Activated T-helper 9 cell treated with anti-CD3 and anti-CD28 coated beads, Interleukin-2, amount 50 U/mL, for 16 hours (primary cell): ENCODE measurements at places on chromosomes 4 and X.

DNA sequence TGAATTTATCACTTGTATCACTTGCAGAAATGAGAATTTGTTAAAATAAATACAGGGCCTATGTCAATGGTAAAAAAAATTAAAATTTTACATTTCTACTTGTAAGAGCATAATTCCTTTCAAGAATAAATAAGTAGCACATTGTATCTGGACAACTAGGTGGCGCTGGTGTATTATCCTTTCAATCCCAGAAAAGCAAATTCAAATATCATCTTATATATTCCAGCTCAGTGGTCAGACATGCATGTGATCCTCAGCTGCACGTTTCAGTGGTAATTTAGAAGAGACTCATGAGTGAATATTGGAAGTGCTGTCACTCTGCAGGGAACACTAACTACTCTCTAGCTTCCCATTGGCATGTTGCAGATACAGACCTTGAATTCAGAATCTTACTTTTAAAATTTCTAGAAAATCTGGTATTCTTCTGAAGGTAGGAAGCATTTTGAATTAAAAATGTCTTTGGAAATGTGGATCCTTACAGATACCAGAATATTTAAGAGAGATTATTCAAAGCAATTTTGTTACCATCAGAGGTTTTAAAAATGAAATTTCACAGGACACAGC is 1414.7 kb upstream of the TENM3 start:
- DNase-seq, result no peak

GRCh38 chr4:122826079-122826527 is 528 bp upstream of the FGF2 start:
- no peak for DNase-seq

- DNase-seq, result no peak
These were observed 2064.1 kb upstream of the TENM3 start for GRCh38 chr4:180179146-180179545.

- no peak for DNase-seq
These were observed 43.3 kb upstream of the STX18 start for GRCh38 chr4:4585012-4585670.

DNA sequence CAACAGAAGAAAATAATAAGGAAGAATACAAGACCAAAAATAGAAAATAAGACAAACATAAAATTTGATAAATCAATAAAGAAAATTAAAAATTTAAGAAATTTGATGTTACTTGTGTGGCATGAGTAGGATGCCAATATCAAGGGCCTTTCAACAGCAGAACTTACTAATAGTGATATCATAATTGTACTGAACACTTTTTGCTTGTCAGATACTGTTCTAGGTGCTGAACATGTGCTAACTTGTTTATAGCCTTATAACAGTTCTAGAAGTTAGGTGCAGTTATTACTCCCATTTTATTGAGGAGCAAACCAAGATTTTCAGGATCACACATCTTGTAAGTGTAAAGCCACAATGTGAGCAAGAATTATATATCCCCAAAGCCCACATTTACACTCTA is 546.0 kb upstream of the EPHA5 start:
- DNase-seq, result no peak

DNA sequence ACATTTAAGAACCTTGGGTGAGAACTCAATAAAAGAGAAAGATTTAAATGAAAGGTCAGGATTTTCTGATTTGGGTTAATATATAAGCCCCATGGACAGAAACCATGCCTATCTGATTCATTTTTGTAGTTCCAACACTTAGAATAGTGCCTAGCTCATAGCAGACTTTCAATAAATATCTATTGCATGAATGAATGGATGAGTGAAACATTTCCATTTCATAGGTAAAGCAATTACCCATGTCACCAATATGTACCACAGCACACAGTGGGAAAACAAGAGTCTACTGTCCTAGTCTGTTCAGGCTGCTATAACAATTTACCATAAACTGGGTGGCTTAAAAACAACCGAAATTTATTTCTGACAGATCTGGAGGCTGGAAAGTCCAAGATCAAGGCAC is 63.9 kb upstream of the PTPN13 start:
- no peak for DNase-seq

DNA sequence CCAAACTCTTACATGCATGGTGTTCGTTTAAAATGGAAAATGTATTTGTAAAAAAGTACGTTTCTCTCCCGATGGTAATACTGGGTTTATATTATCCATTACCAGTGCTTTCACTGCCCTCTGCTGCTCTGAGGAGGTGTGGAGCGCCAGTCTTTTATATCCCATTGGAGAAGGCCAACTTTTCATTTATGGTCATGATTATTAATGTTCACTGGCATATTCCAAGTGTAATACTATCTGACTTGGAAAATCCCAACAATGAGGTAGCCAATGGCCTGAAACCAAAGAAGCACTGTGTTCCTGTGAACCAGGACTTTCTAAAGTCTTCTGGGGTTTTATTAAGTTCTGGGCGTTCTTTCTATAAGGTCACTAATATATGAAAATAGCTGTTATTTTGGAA is 80.7 kb downstream of the SYNPO2 start:
- no peak for DNase-seq

GRCh38 chr4:87051121-87051713 is 116.4 kb downstream of the AFF1 start:
- DNase-seq, result no peak

GRCh38 chrX:120468479-120468824 is 644 bp downstream of the LAMP2 start:
- no peak for DNase-seq

DNA sequence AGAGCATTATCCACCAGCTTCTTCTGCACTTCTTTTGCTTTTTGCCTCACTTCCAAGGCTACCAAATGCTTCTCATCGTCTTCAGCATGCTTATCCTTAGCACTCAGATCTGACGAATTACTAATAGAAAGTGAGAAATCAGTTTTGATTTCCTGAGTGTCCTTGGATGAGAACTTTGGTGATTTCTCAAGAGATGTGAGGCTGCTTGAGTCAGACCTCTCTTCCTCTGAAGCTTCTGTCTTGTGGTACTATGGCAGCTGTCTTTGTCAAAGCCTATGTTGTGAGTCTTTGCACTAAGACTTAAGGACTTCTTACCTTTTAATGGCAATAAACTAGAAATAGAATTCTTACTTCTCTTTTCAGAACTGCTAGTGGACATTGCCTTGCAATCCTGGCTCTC is 169.9 kb downstream of the CPE start:
- no peak for DNase-seq

- DNase-seq, result no peak
These were observed 595.9 kb downstream of the CENPC start for GRCh38 chr4:66949419-66949818.

DNA sequence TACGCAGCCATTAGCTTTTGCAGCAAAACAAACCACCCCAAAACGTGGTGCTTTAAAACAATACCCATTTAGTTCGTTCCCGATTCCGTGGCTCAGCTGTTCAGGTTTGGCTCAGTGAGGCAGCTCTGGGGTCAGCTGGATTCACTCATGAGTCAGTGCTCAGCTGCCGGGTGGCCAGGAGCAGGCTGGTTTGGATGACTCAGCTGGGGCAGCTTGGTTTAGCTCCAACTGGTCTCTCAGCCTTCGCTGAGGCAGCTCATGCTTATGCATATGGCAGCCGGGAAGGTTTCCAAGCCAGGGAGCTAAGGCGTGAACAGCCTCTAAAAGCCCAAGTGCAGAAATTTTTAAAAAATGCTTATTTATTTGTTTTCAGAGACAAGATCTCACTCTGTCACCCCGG is 13.3 kb upstream of the CD99 start:
- DNase-seq, result no peak

GRCh38 chr4:1654216-1654955 is 29.7 kb downstream of the FAM53A start:
- DNase-seq, result no peak

DNA sequence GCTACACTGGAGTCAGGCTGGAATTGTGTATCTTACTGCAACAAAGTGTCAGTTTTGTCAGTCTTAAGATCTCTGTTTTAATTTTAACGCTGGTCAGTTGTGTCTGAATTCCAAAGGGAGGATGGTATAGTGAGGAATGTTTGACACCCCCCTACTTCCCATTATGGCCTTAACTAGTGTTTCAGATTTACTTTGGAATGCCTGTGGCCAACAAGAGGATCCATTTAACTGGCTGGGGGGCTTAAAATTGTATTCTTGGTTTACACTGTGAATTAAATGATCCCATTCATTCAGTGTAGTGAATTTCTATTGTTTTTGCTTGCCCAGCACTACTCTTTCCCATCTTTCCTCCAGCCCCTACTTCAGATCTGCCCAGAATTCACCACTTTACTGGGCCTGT is 75.8 kb upstream of the IQCM start:
- DNase-seq, result no peak

- no peak for DNase-seq
These were observed 210.0 kb downstream of the HS3ST1 start for GRCh38 chr4:11218692-11219091.

- no peak for DNase-seq
These were observed 64.4 kb upstream of the KLHL13 start for GRCh38 chrX:118181030-118181429.

- no peak for DNase-seq
These were observed 4.9 kb upstream of the WDFY3 start for GRCh38 chr4:84971319-84971932.

DNA sequence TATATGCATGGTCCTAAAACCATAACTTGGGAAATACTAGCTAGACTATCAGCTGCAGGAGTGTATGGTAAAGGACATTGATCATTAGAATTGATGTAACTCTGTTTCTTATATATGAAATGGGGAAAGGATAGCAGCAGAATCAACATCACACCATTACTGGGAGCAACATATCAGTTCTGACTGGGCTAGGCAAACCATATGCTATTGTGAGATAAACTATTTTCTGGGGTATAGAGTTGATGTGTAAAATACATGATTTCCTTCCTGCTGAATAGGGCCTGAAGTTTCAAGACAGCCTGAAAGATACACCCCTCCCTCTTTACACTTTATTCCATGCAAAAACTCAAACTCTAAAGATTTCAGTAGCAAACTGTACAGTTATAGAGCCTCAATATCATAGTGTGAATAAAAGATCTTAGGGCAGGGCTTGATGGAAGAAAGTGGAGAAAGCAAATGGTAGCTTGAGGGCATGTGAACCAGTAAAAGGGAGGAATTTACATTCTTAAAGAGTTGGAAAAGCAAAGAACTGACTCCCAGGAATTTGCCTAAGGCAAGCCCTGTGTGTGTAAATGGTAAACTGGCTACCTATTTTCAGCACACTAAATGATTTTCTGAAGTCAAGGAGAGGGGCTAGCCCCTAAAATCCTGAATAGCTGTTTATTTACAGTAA is 404.1 kb downstream of the MAPK10 start:
- no peak for DNase-seq

GRCh38 chrX:132565273-132565672 is 76.4 kb upstream of the MBNL3 start:
- DNase-seq, result no peak

DNA sequence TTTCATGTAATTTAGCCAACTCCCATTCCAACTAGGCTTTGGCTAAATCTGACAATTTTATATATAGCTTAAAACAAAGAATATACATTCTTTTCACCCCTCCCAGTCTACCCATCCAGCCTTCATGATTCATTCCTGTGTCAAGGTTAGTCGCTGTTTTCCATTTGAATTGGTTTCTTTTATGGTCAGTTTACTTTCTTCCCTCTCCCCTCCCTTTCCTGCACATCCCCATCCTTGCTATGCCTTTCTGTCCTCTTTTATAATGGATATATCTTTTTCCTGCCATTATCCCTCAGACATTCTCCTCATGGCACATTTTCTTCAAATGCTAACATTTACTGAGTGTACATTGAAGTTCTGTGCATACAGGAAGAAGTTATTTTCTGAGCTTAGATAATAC is 4.7 kb downstream of the ZXDB start:
- DNase-seq, result no peak

- DNase-seq, result no peak
These were observed 36.2 kb downstream of the PPA2 start for GRCh38 chr4:105437637-105438036.

DNA sequence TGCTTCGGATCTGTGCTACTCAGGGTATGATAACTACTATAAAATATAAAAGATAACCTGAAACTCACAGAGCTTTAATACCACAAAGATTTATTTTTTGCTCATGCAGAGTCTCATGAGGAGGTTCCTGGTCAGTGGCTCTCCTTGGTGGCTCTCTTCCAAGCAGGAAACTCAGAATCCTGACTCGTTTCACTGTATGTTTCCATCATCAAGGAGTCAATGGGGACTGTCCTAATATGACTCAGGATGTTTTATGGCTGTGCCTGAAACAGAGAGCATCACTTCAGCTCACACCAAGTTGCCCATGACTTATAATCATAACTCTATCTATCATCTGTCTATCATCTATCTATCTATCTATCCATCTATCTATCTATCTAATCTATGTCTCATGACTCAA is 620.8 kb upstream of the NR3C2 start:
- no peak for DNase-seq

GRCh38 chr4:24677909-24678308 is 93.6 kb upstream of the DHX15 start:
- no peak for DNase-seq

GRCh38 chr4:47222276-47222675 is 190.9 kb downstream of the GABRB1 start:
- DNase-seq, result no peak

- DNase-seq, result no peak
These were observed 94.4 kb downstream of the NHSL2 start for GRCh38 chrX:72005046-72005445.

GRCh38 chr4:59484944-59485343 is 1715.2 kb upstream of the ADGRL3 start:
- no peak for DNase-seq

GRCh38 chr4:176014583-176015108 is 51.0 kb upstream of the WDR17 start:
- DNase-seq, result no peak

GRCh38 chr4:29423836-29424721 is 1296.1 kb upstream of the PCDH7 start:
- no peak for DNase-seq

DNA sequence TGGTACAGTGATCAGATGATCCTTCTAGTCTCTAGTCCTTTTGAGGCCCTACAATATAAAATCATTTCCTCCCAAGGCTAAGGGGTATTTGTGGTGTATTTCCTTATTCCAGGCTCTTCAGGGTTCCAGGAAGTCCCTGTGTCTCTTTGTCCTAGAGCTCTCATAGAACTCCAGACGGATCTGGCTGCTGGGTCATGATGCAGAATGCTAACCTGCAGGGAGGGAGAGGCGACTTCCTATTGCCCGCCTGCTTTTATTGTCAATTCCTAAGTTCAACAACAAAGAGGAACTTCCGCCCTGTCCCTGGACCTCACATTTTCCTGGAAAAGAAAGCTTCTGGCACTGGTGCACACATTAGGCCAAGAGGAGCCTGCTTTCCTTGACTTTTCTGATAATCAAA is 45.9 kb upstream of the ZNF827 start:
- no peak for DNase-seq

GRCh38 chr4:144645102-144645630 is 790 bp upstream of the HHIP start:
- no peak for DNase-seq
